ENCODE measurements at places on chromosomes 5 and 9.
A peak's percentile ranks its signal among the peaks of the same experiment; 100 is the strongest.

- DNase-seq, result no peak
These were observed 132.5 kb downstream of the ZSWIM6 start for GRCh38 chr5:61464512-61464911.

GRCh38 chr5:174798551-174798951 lies 74.2 kb downstream of the MSX2 start:
- no peak for DNase-seq

- no peak for DNase-seq
These were observed 113.2 kb downstream of the DCP2 start for GRCh38 chr5:113089653-113090335.

GRCh38 chr9:86122311-86122710 lies 23.0 kb upstream of the GOLM1 start:
- DNase-seq, result no peak

GRCh38 chr5:35488791-35489190 lies 128.9 kb upstream of the SPEF2 start:
- no peak for DNase-seq

DNA sequence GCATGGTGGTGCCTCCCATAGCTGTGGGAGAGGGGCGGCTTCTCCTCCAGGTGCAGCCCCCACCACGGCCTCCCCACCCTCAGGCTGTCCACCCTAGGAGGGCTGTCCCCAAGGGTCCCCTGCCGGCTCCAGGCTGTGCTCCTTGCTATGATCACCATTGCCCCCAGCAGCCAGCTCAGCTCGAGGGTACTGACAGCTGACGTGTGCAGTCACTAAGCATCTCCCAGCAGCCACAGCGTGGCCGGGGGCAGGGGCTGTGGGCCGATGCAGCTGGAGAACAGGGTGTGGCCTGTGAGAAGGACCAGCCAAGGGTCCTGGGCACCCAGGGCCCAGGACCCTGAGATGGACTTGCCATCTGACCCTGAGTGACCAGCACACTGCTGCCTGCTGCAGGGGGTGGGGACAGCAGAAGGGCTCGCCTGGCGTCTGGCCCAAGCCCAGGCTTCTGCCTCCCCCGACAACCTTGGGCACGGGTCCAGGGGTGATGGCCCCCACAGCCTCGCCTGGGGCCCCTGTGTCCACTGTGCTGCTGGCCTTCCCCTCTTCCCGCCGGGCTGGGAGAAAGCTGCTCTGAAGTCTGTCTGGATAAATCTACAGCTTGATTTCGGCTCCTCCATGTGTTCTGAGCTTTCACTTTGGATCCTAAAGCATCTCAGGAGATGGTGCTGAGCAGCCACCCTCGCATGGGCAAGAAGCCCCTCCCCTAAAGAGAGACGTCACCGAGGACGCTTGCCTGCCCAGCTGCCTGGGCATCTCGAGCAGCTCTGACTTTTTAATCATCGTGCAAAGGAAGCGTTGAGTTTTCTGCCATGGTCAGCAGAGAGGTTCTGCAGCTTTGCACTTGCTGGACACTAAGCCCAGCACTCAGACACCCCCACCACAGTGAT lies 5.5 kb downstream of the KCNT1 start:
- DNase-seq, result no peak

GRCh38 chr9:68933434-68934328 lies 80.2 kb downstream of the PRKACG start:
- no peak for DNase-seq

- DNase-seq, result no peak
These were observed 3.7 kb upstream of the EGFL7 start for GRCh38 chr9:136658849-136659535.

DNA sequence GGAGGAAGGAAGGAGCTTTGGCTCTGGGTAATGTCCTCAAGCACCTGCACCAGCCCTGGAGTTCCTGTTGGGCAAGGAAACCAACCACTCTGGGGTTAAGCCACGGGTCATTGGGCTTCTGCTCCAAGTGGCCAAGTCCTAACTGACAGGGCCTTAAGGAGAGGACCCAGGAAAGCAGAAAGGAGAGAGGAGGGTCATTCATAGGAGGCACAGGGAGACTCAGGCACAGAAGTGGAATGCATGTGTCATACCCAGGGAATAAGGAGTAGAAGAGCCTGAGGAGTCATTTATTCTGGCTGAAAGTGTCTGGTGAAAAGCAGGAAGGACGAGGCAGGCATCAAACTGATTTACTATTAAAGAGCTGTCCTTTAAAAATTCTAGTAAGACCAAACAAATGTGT lies 129.2 kb downstream of the DMRT2 start:
- no peak for DNase-seq

DNA sequence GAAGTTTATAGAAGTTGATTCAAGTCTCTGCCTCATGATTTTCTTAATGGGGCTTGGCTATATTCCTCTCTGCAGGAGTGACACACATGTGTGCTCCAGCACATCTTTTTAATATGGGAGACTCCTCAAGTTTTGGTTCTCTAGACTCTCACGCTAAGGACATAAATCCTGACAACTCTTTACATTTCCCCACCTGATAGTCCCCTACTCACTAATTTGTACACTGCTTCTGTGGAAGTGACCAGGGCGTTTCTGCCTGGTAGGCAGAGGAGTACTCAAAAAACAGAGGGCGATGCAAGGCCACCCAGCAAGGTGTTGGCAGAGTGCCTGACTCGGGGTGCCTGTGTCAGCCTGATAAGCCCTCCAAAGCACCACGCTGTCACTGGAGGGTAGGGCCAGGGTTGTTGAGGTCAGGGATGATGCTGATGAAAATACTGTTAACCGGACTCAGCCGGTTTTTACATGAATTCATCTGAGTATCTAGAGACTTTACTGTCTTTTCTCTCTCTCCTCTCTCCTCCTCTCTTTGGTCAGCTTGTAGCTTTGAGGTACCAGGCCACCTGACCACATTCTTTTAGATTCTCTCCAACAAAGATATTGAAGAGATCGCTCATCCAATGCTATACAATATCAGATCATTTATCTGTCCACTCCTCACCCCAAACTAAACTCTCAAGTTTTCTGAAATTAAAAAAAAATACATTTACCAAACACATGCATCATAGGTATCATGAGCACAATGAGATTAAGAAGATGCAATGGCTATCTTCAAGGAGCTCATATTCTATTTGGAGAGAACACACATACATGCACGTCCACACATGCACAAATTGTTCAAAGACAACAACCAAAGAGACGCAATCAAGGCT lies 205.2 kb downstream of the PIK3R1 start:
- no peak for DNase-seq

- DNase-seq, result peak; percentile 94
These were observed at the start of gene ARRDC1 for GRCh38 chr9:137605121-137606004. Gene ARRDC1 (plus strand): TSS chr9:137605686. CDS start chr9:137605718, 32 bp downstream.

- peak; percentile 64 for DNase-seq
These were observed 159.3 kb downstream of the RGS3 start for GRCh38 chr9:113622600-113623400.

DNA sequence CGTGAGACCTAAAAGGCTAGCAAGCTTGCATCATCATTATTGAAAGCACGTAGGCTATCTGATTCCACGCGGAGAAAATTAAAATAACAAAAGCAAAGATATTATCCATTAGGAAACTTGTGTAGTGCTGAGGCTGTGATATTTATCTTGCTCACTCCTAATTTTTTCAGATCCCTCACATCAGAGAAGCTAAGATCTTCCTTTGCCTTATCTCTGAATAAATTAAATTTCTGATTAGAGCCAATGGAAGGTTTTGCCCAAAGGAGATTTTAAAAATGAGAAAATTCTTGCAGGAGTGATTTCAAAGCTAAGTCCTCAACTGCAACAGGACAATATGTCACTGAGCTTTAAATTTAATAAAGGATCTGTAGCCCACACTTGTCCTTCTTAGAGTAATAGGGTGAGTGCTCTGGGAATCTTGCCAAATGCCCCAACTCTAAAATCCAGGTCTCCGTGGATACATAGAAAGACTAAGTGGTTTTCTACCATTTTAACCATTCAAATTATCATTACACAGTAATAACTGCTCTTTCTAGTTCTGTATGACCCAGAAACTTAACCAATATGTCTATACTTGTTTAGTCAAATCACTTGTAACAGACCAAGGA lies 295.0 kb downstream of the CAAP1 start:
- DNase-seq, result no peak

DNA sequence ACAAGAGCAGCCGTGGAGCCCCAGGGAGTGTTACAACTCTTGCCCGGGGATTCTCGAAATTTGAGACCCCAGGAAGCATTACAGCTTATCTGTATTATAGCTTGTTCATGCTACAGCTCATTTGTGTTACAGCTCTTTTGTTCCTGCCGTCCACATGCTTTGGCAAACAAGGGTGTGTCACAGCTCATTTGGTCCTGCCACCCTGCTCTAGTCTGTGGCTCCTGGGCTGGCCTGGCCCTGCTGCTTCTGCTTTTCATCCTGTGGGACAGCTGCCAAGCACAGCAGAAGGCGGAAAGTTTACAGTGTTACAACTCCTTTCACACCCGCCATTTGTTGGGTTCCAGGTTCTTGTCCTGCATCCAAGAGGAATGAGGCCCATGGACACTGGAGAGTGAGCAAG lies 685.0 kb downstream of the SLCO4C1 start:
- no peak for DNase-seq

DNA sequence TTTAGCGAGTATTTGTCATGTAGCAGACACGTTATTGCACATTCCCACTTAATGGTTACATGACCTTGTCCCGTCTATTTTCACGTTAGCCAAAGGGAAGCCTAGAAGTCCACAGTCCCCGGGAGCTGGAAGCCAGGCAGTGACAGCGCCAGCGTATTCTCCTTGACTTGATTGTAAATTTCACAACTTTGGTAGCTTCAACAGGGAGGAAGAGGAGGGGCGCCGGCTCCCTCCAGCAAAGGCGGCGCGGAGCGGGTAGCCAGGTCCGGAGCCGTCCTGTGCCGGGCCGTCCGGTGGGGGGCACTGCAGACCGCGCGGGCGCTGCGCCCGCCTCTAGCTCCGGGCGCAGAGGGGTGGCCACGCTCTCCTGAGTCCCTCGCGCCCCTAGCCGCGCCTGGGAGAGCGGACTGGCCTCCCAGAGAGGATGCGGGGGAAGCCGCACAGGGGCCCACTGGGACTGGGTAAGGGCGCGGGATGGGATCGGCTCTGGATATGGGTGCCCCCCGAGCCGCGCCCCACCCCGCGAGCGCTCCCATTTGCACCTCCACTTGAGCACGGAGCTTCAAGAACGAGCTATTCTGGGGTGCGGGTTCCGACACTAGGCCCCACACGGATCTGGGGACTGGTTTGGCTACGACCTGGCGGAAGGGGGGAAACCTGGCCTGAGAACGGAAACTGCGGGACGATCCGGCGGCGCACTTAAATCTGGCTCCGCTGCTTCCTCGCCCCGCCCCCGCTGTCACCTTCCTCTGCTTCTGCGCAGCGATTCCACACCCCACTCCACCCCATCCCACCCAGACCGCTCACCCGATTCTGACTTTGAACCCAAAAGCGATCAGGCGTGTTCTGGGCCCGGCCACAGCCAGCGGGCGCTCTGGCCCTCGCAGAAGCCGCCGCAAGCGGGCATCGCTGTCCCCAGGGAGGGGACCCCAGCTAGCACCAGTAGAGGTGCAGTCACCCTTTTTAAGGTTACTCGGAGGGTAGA lies 23.8 kb downstream of the KLF4 start:
- DNase-seq, result peak; percentile 69

- DNase-seq, result peak; percentile 84
These were observed 1045.2 kb downstream of the CDH12 start for GRCh38 chr5:21807953-21808352.

DNA sequence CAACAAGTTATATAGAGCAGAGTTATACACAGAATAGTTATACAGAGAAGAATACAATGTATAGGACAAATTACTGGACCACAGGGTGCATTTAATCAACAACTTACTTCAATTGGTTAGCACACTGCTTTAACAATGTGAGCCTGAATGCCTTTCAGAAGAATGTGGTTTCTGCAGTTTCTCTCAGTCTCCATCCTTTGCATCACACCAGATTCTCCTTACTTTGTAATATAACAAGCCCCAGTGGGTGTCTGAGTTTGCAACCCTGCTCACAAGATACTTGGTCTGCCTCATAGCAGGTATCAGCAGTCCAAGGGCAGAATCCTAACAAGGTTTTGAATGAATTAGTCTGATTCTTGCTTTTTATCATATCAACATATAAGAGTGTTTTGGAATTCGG lies 114.6 kb downstream of the GABRB2 start:
- no peak for DNase-seq

- DNase-seq, result no peak
These were observed 27.1 kb downstream of the ZCCHC10 start for GRCh38 chr5:132999246-132999645.

GRCh38 chr9:98892288-98892687 lies 51.4 kb upstream of the COL15A1 start:
- no peak for DNase-seq

DNA sequence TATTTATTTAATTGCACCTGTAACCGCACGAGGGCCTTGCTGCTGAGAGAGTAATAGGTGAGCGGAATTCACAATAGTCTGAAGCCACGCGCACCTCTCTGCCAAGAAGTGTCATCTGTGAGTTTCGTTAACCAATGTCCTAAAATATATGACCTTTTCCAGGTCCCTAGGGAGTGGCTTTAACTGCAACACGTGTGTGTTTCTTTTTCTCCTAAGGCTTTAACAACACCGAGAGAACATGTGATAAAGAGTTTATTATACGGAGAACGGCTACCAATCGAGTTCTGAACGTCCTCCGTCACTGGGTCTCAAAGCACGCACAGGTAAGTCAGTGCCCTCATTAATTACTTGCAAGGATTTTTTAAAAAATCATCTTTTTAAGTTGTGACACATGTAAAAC lies 53.2 kb upstream of the CKMT2 start:
- DNase-seq, result no peak

DNA sequence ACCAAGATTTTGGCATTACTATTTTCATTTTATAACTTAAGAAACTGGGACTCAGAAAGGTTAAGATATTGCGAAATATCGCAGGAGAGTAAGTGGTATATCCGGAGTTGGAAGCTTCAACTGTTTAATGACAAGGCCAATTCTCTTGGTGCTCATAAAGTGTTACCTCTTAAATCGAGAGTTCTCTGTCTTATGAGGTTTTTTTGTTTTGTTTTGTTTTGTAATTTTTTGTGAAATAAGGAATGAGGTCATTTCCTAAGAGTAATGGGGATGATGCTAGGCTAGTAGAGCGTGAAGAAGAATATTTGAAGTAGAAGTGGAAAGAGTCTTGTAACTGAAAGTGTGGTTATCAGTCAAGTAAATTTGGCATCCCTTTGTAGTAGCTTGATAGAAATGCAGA lies 183.2 kb upstream of the DAB2 start:
- DNase-seq, result no peak

GRCh38 chr5:78983601-78984438 lies 1.3 kb downstream of the ARSB start:
- DNase-seq, result peak; percentile 15

All from epithelial cell of esophagus (primary cell).